ENCODE measurements at places on chromosomes 12 and 14.

DNA sequence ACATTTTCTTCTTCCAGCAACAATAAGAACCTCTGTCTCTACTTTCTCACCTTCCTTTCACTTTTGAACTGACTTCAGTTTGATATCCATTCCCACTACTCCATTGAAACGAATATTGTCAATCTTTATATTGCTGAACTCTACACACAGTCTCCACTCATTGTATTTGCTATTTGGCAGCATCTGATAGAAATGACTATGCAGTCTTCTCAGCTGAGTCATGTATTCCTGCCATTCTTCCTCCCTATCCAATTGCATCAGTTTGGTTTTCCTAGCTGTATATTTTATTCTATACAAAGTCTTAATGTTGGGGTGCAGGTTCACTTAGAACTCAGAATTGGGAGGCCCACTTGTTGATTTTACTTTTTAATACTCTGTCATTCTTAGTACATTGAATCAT, 107.5 kb upstream of the CPNE8 start:
- H3K4me1 ChIP-seq: no peaks in the 10 kb centered on the region
- H3K27ac ChIP-seq: no peak overlapping the region
- DNase-seq: no peak
- no peak overlapping the region for H3K4me3 ChIP-seq
- no peaks in the 10 kb centered on the region for H3K36me3 ChIP-seq
- no peaks in the 10 kb centered on the region for H3K27me3 ChIP-seq

DNA sequence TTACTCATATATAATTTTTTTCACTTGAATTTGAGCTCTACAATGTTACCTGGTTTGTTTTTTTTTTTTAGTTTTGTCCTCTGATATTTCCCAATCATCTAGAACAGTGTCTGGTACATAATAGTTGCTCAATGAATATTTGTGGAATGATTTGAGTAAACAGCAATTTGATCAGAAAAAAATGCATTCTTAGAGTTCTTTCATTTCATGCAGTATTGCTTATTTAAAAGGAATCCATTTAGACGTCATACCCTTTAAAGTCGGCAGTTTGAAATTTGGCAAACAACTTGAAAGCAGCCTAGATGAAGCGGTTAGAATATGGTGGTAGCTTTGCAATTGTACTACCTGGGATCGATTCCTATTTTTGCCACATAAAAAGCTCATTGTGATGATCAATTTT, 140.0 kb downstream of the PDE3A start:
- H3K4me3 ChIP-seq: no peak overlapping the region
- no peaks in the 10 kb centered on the region for H3K36me3 ChIP-seq
- no peaks in the 10 kb centered on the region for H3K4me1 ChIP-seq
- no peak overlapping the region for H3K27ac ChIP-seq

DNA sequence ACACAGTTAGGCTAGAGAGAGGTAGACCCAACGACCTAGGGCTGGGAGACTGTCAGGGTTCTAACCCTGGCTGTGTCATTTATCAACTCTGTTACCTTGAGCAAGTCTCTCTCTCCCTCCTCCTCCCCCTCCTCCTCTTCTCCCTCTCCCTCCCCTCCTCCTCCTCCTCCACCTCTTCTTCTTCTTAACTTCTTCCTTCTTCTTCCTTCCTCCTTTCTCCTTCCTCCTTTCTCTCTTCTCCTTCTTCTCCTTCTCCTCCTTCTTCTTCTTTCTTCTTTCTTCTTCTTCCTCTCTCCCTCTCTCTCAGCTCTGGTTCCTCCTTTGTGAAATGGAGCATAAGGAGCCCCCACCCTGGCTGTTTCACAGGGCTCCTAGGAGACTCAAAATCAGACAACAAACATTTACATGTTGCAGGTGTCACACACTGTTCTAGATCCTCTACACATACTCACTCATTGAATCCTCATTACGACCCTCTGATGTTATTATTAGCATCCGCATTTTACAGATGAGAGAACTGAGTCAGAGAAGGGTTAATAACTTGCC, 2.2 kb upstream of the KCNH3 start:
- DNase-seq: no peak
- H3K36me3 ChIP-seq: no peaks in the 10 kb centered on the region
- peaks cover 35% of the 10 kb centered on the region for H3K27me3 ChIP-seq

GRCh38 chr12:47207340-47207717, 127.6 kb upstream of the AMIGO2 start:
- no peaks in the 10 kb centered on the region for H3K4me1 ChIP-seq
- H3K36me3 ChIP-seq: no peaks in the 10 kb centered on the region
- no peak overlapping the region for H3K4me3 ChIP-seq
- H3K27ac ChIP-seq: no peak overlapping the region

GRCh38 chr12:120639771-120640721, at the start of gene CABP1:
CABP1 (plus strand) TSS chr12:120640626; CDS start chr12:120640686, 60 bp downstream.
- no peak for DNase-seq
- peaks cover 41% of the 10 kb centered on the region for H3K27me3 ChIP-seq

- H3K36me3 ChIP-seq: no peaks in the 10 kb centered on the region
- no peak overlapping the region for H3K4me3 ChIP-seq
- H3K27ac ChIP-seq: no peak overlapping the region
- no peaks in the 10 kb centered on the region for H3K27me3 ChIP-seq
- no peak for DNase-seq
Measured at GRCh38 chr12:3233797-3234196, 156.6 kb downstream of the TSPAN9 start.
